CD4-positive, alpha-beta T cell treated with Interleukin-4 for 4 hours (primary cell): ENCODE measurements at places on chromosomes 4 and X.
A peak's percentile ranks its signal among the peaks of the same experiment; 100 is the strongest.

- DNase-seq = no peak
Measured at GRCh38 chr4:145723336-145723735, 43.4 kb downstream of the C4orf51 start.

GRCh38 chr4:74391890-74392475, 27.0 kb downstream of the EREG start:
- DNase-seq = no peak

- no peak for DNase-seq
Measured at GRCh38 chrX:101605146-101605545, 12.7 kb downstream of the ARMCX6 start.

GRCh38 chrX:69538321-69538876, 34.3 kb downstream of the NALF2 start:
- DNase-seq = peak; percentile 39

GRCh38 chr4:54228056-54228527, 1.0 kb upstream of the PDGFRA start:
- no peak for DNase-seq

- no peak for DNase-seq
Measured at GRCh38 chr4:148025981-148026380, 294.1 kb downstream of the ARHGAP10 start.

DNA sequence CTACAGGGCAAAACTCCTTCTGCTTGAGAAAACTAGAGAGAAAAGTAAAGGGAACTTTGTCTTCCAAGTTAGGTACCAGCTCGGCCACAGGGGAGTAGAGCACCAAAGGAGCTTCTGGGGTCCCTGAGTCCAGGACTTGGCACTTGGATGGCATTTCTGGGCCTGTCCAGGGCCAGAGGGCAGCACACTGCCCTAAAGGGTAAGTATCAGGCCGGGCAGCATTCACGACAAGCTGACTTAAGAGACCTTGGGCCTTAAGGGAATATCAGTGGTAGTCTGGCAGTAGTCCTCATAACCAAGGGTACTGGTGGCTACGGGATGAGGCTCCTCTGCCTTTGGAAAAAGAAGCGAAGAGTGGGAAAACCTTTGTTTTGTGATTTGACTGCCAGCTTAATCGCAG, 632.7 kb downstream of the KLHL13 start:
- DNase-seq = no peak

DNA sequence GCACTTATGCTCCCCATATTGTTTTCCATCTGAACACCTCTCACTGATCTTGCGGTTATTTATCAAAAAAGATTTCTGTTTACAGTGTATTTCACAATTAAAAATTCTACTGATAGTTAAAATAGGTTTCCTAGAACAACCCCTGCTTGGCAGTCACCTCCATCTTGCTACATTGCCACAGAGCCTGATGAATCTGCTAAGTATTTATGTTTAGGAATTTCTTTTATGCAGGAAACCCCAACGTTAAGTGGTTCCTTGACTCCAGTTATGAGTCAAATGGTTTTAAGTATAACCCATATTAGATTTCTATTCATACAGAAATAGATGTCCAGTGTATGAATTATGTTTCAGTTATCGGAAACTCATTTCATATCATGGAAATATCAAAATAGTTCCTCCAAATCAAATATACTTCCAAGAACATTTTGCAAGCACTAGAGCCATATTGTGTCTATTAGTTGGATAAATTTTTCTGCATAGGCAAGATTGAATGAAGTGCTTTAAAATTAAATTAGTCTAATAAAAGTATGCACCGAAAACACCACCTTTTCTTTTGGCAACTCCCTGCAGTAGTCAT, 20.6 kb downstream of the GALNT7 start:
- DNase-seq = no peak

GRCh38 chr4:20195071-20195885, 56.4 kb upstream of the SLIT2 start:
- no peak for DNase-seq

- no peak for DNase-seq
Measured at GRCh38 chr4:147491086-147491485, 10.2 kb downstream of the EDNRA start.

DNA sequence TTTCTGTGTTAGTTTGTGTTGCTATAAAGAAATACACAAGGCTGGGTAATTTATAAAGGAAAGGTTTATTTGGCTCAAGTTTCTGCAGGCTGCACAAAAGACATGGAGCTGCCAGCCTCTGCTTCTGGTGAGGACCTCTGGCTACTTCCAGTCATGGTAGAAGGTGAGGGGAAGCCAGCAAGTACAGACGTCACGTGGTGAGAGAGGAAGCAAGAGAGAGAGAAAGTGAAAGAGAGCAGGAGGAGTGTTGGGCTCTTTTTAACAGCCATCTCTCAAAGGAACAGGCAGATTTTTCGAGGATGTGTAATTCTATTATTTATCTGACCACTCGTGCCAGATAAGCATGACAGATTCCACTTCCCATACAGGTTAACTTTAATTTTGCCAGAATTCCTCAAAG, 1199.1 kb downstream of the ADGRL3 start:
- no peak for DNase-seq

- DNase-seq = no peak
Measured at GRCh38 chrX:68177542-68177941, 255.8 kb downstream of the OPHN1 start.

- DNase-seq = no peak
Measured at GRCh38 chrX:153527208-153527607, 9.8 kb downstream of the ATP2B3 start.

- no peak for DNase-seq
Measured at GRCh38 chr4:3013839-3014350, 50.5 kb downstream of the GRK4 start.

DNA sequence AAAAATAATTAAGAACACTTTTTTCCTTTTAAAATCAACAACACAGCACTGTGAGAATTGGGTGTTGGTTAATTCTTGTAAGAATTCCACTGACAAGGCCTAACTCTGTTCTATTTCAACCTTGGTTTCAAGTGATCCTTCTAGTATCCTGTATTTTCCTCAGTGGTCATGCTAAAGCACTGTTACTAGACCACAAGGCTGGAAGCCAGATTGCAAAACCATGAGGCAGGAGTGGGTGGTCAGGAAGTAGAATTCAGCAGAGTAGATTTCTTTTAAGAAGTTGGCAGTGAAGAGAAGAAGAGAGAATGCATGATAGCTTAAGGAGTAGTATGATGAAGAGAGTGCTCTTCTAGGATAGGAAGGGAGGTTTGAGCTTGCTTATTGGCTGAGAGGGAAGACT, 71.6 kb upstream of the LEF1 start:
- no peak for DNase-seq

DNA sequence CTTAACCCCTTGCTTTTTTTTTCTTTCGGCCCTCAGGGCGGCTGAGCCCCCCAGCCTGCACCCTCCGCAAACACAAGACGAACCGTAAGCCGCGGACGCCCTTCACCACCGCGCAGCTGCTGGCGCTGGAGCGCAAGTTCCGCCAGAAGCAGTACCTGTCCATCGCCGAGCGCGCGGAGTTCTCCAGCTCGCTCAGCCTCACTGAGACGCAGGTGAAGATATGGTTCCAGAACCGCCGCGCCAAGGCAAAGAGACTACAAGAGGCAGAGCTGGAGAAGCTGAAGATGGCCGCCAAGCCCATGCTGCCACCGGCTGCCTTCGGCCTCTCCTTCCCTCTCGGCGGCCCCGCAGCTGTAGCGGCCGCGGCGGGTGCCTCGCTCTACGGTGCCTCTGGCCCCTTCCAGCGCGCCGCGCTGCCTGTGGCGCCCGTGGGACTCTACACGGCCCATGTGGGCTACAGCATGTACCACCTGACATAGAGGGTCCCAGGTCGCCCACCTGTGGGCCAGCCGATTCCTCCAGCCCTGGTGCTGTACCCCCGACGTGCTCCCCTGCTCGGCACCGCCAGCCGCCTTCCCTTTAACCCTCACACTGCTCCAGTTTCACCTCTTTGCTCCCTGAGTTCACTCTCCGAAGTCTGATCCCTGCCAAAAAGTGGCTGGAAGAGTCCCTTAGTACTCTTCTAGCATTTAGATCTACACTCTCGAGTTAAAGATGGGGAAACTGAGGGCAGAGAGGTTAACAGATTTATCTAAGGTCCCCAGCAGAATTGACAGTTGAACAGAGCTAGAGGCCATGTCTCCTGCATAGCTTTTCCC, 3.4 kb downstream of the MSX1 start:
- DNase-seq = no peak

- peak; percentile 33 for DNase-seq
Measured at GRCh38 chrX:38754102-38754790, 47.0 kb upstream of the MID1IP1 start.

- no peak for DNase-seq
Measured at GRCh38 chr4:108950158-108950915, 187.5 kb upstream of the ETNPPL start.

- DNase-seq = no peak
Measured at GRCh38 chr4:148810461-148810860, 368.2 kb upstream of the NR3C2 start.

DNA sequence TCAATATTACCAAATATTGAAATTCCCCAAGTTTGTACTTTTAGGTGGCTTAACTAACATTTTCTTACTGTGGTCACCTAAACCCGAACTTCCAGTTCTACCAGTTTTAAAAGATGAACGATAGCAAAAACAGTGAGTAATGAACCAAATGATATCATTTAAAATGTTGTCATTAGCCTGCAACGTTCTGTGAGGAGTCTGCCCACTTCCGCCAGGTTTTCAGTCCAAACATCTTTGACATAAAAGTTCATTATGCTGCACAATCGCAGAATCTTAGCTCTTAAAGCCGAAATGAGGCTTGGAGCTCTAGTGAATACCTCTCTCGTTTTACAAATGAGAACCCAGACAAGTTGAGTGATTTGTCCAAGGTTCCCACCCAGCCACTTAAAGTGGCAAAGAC, 762 bp downstream of the PIGA start:
- peak; percentile 35 for DNase-seq

DNA sequence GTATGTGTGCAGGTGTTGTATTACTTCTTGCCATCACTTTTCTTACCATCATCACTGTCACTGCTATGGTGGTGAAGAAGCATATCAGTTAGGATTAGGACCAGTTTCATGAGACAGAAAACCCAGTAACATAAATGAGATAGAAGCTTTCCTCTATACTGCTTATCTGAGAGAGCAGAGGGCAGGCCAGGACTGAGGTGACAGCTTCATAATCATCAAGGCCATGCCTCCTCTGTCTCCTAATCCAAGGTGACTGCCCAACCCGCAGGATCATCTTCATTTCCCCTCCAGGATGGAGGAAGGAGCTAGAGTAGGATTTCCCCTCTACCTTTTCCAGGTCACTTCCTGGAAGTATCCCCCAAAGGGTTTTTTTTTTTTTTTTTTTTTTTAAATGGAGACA, 35.4 kb downstream of the TMEM131L start:
- DNase-seq = no peak

DNA sequence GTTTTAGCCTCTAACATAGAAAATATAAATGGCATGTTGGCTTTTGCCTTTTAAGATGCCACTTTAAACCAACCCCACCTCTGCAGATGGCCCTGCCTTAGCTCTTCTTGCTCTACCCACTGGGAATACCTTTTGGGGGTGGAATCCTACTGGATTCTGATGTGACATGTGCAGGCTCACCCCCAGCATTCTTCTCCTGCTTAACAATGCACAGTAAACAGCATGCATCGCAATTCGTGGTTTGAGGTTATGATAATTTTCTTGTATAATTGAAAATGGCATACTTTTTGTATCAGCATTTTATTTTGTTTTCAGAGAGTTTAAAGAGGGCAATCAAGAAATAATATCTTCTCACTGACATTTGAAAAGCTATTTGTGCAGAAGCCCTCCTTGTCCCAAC, 167.9 kb downstream of the AREG start:
- DNase-seq = no peak

GRCh38 chr4:26218677-26219605, 101.9 kb upstream of the RBPJ start:
- DNase-seq = no peak

GRCh38 chr4:181688872-181689271, 554.3 kb upstream of the TENM3 start:
- DNase-seq = no peak

- no peak for DNase-seq
Measured at GRCh38 chr4:54098375-54098774, 1.6 kb upstream of the GSX2 start.

DNA sequence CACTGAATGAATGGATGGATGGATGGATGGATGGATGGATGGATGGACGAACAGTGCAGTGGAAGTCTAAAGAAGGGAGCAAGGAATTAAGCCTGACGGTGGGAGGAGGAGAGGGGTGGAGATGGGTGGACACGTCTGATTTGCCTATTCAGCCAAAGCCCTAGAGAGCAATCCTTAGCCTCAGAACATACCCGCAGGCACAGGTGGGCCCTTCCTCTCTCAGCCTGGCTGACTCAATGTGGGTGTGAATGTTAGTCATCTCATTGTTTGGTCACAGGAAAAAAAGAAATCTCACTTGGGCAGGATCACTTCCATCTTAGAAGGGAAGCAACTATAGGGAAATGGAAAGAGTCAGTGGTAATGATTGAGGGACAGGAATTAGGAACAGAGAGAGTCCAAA, 165.9 kb downstream of the PJA1 start:
- DNase-seq = no peak

DNA sequence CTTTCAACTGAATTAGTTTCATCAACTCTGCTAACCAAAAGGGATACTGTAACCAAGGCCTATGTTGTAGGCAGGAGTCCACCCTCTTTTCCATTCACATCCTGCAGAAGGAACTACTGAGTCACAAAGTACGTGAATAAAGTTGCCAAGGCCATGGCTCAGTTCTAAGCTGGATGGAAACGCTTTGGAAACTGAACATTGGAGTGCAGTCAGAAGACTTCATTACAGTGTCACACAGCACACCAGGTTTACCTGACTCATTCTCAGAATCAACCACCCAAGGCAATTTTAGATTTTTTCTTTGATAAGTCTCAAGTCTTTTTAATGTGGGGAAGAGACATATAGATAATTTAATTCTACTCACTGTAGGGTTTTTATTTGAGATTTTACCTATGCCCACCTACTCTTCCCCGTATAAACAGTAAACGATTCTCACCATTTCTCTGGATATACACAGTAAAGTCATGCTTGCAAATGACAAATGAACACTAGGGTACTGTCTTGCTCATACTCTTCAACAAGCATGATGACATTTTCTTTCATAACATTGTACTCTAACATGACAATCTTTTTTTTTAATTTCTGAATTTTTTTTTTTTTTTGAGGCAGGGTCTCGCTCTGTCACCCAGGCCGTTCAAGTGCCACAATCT, 58.9 kb upstream of the RBM47 start:
- DNase-seq = no peak
